ENCODE measurements at places on chromosomes 5 and 9.

GRCh38 chr5:19044931-19045695 lies 942.9 kb downstream of the CDH18 start:
- DNase-seq, result no peak

DNA sequence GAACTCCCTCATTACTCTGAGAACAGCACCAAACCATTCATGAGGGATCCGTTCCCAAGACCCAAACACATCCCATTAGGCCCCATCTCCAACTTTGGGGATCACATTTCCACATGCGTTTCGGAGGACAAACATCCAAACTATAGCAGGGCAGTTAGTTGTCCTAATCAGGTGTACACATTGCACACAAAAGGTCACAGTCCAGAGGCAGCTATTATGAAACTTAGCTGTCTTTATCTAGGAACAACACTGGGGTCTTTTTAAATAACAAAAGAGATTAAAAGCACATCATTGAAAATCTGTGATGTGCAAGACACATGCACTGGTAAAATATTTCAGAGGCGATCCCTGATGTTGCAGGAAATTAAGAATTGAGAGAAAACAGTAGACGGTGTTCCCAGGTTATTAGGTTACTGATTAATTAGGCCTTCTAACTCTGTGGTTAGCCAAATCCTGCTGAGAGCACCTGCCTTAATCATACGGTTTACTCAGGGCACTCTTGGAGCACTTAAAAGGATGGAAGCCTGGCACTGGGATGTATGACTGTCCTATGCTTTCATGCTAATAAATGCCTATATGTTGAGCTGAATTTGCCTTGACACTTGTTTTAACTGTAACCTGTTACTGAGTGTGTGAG lies 1574.5 kb upstream of the WWC1 start:
- DNase-seq, result no peak

DNA sequence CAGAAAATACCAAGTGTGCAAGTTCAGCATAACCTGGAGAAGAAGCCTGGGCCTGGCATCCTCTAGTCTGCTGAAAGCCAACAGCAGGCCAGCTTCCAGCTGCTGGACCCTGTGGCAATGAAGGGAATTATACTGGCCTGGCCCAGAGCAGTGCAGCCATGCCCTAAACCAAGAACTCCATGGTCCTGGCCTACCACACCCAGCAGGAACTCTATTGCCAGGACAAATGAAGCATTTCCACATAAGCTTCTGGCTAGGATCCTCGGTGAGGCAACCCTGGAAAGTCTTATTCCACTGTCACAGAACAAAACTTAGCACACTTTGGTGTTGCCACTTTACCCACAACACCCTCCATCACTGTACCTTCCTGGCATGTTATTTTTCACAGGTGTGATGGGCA lies 35.5 kb downstream of the CDK5RAP2 start:
- DNase-seq, result no peak

DNA sequence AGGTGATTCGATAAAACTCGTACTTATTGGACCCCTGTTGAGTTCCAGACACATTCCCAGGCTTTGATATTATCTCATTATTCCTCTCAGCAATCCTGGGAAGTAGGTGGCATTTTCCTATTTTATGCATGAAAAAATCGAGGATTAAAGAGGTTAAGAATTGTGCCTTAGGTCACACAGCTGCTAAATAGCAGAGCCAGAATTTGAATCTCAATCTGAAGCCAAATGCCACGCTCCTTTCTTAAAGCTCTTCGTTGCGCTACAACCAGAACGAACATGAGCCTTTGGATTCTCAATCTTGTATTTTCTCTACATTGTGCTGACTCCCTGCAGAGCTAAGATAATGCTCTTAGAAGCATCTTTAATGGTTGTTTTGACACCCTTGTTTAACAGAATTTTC lies 527.8 kb upstream of the TLE4 start:
- DNase-seq, result no peak

GRCh38 chr5:151150471-151151262 lies 6.9 kb downstream of the ANXA6 start:
- peak; percentile 45 for DNase-seq

DNA sequence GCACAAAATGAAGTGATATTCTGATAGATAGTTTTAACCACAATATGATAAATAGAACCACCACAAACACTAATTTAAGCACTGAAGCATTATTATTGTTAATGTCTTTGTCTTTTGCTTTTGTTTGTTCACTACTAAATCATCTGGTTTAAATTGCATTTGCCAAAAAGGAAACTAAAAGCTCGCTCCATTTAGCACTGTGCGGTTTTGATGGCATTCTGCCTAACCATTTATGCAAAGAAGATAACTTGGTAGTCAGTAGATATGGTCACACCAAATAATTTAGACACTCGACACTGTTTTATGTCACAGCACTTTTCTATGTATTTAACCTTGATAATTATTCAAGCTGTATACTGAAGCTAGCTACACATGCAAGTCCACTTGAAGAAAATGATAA lies 849.8 kb upstream of the CDH6 start:
- no peak for DNase-seq

- DNase-seq, result no peak
These were observed 12.2 kb upstream of the GPR151 start for GRCh38 chr5:146528236-146528635.

- DNase-seq, result peak; percentile 32
These were observed 113.3 kb downstream of the MTREX start for GRCh38 chr5:55421074-55421529.

DNA sequence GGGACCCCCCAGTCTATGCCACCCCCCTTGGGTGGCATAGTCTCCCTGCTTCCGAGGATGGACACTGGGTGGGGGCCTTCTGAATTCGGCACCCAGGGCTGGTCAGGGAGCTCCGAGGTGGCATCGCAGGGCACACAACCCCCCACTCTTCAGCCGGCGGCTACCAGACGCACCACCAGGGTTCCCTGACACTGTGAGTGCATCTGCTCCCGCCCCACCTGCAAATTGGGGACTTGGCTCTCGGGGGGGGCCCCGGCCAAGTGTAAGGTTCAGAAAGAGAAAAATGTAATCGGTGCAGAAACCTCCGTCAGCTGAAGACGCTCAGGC lies 12.7 kb upstream of the QSOX2 start:
- no peak for DNase-seq

- DNase-seq, result no peak
These were observed 1205.2 kb upstream of the DMAC1 start for GRCh38 chr9:9004810-9005209.

All from foreskin fibroblast (primary cell).